ENCODE measurements at places on chromosomes 3 and 15.
A peak's percentile ranks its signal among the peaks of the same experiment; 100 is the strongest.

- no peak for DNase-seq
Observed at GRCh38 chr15:71646767-71647486, 163.4 kb upstream of the NR2E3 start.

DNA sequence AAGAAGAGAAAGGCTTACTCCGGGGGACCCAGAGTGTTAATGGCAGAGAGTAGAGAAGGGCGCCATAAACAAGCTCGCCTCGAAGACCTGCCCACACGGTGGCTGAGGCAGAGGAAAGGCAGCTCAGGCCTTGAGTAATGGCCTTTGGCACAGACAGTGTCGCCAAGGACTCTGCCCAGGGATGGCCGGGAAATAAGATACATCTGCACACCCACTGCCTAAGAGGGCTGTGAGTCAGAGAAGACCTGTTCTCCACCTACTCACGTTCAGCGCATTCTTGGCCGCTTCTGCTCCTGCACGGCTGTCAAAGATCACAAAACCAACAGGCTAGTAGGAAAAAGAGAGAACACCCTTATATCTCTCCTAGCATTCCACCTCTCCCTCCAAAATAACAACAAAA lies 26.2 kb downstream of the RBPMS2 start:
- DNase-seq = no peak

GRCh38 chr3:45943207-45943846 lies at the start of gene CXCR6:
Gene CXCR6 (plus strand): TSS chr3:45943464. CDS start chr3:45946482, 3,018 bp downstream.
- DNase-seq = peak; percentile 27

GRCh38 chr3:90091549-90091948 lies 984.1 kb downstream of the EPHA3 start:
- DNase-seq = no peak

DNA sequence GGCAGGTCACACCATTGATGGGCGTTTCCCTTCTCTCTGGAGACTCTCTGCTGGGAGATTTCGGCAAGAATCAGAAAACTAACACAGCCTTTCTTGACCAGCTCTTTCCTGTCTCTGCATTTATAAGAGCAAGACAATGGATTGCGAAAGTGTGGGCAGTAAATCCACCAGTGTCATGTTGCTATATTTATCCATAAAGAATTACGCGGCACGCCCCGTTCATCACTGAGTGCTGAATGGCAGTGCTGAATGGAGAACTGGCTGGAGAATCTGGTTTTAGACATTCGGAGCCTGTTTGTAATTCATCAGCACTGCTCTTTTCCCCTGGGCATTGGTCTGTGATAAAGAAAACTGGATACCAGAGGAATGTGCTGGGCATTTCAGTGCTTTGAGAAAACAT lies 2.0 kb upstream of the CEMIP start:
- no peak for DNase-seq

DNA sequence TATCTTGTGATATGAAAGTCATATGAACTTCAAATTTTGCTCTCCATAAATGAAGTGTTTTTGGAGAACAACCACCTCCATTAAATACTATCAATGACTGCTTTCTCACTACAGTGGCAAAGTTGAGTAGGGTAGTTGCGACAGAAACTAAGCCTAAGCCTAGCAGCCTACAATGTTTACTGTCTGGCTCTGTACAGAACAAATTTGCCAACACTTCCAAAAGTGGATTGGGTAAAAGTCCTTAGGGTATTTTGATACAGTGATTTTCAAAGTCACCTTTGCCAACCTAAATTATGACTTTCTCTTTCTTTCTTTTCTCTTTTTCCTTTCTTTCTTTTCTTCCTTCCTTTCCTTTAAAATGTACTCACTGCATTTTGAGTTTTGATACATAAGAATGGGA lies 142.6 kb downstream of the PLCL2 start:
- DNase-seq = no peak

DNA sequence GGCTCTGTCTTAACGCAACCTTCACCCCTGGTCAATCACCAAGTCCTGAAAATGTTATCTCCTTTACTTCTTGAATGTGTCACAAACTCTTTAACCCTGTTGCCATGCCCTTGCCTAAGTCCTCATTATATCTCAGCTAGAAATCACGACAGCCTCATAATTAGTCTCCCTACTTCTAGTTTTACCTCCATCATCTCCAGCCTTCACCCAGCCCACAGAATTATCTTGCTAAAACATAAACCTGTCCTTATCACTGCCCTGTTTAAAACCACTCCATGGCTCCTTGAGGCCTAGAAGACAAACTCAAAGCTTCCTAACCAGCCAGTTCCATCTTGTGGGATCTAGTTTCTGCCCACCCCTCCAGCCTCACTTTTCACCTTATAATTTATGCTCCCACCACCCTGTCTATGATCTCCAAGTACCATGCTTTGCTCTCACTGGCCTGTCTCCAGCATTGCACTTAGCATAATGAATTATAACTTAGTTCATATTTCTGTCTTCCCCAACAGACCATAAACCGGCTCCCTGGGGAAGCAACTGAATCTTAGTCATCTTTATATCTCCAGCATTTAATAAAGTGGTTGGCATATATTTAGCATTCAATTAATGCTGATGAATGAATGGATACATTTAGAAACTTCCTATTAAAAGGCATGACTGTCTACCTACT lies 39.2 kb downstream of the GPR176 start:
- no peak for DNase-seq

DNA sequence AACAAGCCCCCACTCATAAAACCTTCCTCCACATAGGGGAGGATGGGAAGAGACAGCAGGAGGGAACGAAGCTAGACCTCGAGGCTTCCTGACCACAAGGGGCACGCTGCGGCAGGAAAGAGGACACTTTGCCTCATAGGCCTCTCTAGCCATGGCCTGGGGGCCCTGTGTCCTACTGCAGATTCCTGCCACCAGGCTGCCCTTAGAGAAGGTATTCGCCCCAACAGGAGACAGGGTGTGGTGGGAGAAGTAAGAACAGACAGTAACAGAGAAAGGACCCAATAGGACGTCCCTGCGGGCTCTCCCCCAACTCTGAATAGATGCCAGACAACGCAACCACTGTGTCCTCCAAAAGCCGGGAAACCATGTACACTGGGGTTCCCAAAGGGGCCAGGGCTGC lies 36.8 kb downstream of the ADCY5 start:
- no peak for DNase-seq

GRCh38 chr3:71858503-71859122 lies 73.7 kb upstream of the PROK2 start:
- DNase-seq = no peak

GRCh38 chr15:36210426-36210825 lies 369.0 kb upstream of the CDIN1 start:
- DNase-seq = no peak

DNA sequence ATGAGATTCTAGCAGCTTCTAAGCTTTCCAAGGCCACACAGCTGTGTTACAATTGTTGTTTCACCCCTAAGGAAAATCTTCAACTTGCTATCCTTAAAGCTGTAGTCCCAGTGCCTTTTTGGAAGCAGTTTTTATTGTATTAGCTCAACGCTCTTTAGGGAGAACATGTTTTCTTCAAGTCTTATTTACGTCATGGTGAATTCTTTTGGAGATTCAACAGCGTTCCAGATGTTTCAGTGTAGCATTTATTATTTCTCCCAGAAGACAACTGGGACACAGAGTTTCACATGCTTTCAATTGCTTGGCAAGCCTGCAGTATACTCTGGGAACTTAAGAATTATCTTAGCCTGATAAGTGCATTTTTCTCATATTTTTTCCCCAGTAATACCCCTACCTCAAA lies 888.3 kb downstream of the PLOD2 start:
- no peak for DNase-seq

GRCh38 chr3:75218577-75218976 lies 445.6 kb upstream of the FRG2C start:
- DNase-seq = no peak

DNA sequence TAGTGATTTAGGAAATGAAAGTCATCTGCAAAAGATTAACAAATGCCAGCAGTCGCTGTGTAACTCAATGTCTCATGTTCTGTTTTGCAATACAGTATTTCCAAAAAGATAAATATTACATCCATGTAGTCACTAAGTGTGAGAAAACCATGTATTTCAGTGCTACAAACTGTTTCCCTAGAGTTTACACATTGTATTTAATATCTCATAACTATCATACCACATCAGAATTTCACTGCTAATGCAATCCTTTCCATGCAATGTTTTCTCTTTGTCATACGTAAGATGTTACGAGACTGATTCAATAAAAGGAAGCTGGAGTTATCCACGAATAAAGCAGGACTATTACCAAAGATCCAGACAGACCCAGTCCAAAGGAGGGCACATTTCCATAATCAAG lies 269.4 kb downstream of the GBE1 start:
- DNase-seq = no peak

DNA sequence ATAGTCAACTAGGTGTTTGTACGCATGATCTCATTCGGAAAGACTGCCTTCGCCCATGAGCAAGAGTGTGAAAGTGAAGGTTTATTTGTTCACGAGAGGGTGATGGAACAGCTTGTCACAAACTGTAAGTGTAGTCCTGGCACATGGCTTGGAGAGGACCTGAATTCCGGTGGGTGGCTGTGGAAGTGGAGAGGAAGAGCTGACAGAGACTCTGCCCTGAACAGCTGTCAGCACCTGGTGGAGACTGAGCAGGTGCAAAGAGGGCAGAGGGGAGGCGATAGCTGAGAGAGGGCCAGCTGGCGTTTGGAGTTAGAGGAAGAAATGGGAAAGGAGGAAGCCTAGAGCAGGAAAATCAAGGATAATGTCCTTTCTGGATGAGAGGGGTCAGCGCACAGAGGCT lies 155.7 kb downstream of the EEFSEC start:
- no peak for DNase-seq

DNA sequence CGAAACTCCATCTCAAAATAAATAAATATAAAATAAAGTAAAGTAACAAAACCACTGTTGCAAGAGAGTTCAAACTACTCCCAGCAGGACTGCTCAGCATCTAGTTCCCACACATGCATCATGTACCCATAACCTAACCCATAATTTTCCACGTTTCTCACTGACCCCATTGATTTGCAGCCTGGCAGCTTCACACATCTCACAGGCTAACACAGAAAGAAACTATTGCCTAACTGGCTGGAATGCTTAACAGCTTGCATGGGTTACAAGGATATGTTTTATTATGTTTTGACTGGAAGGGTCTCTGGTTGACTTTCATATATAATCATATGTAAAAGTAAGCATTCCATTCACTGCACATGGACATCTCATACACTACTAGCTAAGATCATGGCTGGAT lies 55.6 kb upstream of the TBC1D23 start:
- DNase-seq = no peak

DNA sequence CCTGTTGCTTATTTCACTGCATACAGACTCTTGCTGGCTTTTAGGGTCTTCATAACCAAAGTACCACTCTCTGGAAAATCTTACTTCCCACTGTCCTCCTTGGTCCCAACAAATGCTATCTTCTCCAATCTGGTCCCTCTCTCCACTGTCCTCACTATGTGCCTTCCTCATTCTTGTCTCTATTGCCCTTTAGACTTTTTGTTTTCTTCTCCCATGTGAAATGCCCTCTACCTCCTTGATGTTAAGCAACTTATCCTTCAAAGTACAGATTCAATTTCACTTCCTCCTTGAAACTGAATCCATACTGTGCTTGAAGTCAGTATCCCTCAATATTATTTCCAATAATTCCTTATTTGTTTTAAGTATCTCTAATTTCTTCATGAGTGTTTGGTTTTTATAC lies 60.8 kb downstream of the CGGBP1 start:
- no peak for DNase-seq

DNA sequence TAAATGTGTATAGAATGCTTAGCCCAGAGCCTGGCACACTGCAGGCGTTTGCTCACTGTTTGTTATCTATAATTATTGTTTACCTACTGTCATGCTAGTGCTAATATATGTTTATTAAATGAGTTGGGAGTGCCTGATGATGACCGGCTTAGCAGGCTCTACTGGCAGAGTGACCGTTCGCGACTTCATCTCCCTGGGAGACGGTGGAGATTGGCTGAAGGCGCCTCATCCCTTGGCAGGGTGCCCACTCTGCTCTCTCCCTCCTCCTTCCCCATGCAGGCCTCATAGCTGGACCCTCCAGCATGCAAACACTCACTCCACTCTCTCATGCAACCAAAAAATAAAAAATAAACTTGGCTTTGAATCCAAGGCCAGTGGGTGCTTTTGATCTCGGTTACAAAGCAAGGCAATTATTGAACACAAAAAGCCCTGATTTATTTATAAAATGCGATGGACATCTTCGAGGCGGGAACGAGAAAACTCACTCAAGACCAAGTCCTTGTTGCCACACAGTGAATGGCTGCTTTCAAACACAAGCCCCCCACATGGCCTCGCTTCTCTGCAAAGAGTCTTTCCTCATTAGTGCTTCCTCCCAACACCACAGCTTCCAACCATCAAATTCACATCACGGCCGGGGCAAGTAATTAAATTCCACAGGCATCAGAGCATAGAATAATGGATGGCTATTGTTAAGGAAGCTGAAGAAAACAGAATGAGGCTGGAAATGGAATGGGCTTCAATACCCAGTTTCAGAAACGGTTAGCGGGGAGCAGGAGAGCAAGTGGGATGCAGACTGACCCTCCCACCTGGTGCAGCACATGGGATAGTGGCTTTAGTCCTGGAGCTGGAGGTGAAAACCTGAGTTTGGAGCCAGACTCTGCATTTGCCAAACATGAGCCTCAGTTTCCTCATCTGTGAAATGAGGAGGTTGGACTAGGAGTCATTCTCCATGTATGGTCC lies 135.7 kb upstream of the RAD18 start:
- DNase-seq = no peak

DNA sequence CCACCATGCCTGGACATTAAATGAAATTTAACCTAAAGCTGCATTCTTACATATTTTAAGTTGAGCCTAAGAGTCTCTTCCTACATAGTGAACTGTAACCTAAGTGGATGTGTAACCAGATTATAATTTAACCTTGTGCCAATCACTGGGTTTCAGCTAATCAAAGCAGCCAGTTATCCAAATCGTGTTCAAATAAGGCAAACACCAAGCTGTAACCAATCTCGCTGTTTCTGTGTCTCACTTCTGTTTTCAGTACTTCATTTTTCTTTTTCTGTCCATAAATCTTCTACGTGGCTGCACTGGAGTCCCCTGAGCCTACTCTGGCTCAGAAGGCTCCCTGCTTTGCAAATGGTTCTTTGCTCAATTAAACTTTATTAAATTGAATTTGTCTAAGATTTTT lies 186.1 kb upstream of the CNTN6 start:
- no peak for DNase-seq

GRCh38 chr15:37740623-37741141 lies 193.8 kb upstream of the TMCO5A start:
- DNase-seq = no peak

- no peak for DNase-seq
Observed at GRCh38 chr3:73437828-73438227, 186.9 kb downstream of the PDZRN3 start.

Measured in stimulated activated CD8-positive, alpha-beta memory T cell treated with anti-CD3 and anti-CD28 coated beads, Interleukin-4, amount 100 ng/mL, for 4 hours (primary cell).